ENCODE measurements at places on chromosomes 6 and 20.

- no peak overlapping the region for H3K4me3 ChIP-seq
- DNase-seq = no peak
- H3K27me3 ChIP-seq = no peaks in the 10 kb centered on the region
- H3K4me1 ChIP-seq = no peaks in the 10 kb centered on the region
- no peak overlapping the region for H3K27ac ChIP-seq
Measured at GRCh38 chr6:127907960-127908640, 7.2 kb upstream of the THEMIS start.

DNA sequence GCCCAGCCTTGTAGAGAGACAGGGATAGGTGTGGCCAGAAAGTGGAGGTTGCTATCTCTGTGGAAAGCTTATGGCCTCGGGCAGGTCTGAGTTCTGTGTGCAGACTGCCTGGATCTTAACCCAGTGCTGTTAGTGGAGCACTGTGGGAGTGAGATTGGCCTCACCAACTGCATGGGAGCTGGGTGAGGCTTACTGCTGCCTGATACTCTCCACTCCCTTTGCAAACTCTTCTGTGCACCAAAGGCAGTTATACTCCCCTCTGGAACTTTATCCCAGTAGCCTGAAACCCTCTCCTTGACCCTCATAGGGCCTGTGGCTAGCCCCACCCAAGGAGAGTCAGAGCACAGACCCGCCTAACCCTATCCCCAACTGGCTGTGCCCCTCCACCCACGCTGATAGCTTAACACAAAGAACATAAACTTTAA, 41.4 kb upstream of the PKIB start:
- no peak overlapping the region for H3K27ac ChIP-seq
- peaks cover 7% of the 10 kb centered on the region for H3K27me3 ChIP-seq
- H3K4me1 ChIP-seq = no peaks in the 10 kb centered on the region
- no peak overlapping the region for H3K4me3 ChIP-seq
- DNase-seq = no peak
- no peaks in the 10 kb centered on the region for H3K36me3 ChIP-seq

DNA sequence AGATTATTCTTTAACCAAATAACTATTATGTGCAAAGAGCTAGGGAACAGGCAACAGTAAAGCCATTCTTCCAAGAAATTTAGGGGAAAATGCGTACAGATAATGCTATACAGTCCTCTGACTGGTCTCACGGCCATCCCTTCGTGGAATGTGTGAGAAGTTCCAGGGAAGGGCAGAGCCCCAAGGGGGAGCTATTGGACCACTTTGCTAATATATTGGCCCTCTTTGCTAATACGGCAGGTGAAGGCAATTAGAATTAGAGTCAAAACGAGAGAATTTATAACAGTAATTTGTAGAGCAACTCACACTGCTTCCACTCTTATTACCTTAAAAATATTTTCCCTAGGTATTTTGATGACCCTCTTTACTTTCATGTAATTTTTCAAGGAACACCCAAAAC, 140.4 kb downstream of the IMPG1 start:
- H3K36me3 ChIP-seq = no peaks in the 10 kb centered on the region
- DNase-seq = no peak
- peaks cover 16% of the 10 kb centered on the region for H3K27me3 ChIP-seq
- H3K4me1 ChIP-seq = peaks cover 8% of the 10 kb centered on the region
- no peak overlapping the region for H3K27ac ChIP-seq
- H3K4me3 ChIP-seq = no peak overlapping the region

DNA sequence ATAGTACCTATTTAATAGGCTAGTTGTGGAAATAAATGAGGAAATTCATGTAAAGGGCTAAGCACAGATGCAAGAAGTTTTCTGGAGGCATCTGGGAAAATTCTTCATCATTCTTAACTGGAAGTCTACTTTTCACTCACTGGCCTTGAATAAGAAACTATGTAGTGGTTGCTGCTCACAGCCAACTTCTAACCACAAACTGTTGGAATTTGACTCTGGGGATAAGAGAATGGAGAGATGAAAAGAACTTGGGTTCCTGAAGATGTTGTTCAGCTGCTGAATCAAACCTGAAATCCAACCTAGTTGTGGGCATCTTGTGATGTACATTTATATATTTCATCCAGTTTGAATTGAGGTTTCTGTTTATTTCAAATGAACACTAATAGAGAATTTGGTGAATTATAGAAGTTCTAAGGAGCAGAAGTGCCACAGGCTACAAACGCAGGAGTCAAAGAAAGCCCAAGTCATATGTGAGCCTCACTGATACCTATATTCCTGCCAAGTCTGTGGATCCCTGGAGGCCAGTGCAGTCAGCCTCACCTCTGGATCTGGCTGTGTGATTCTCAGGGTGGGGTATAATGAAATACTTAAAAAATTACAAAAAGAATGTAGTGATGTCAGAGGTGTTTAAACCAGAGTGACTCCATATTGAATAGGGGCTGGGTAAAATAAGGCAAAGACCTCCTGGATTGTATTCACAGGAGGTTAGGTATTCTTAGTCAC, 18.7 kb upstream of the MEI4 start:
- H3K4me1 ChIP-seq = no peaks in the 10 kb centered on the region
- no peak overlapping the region for H3K4me3 ChIP-seq
- DNase-seq = no peak
- H3K27me3 ChIP-seq = no peaks in the 10 kb centered on the region
- H3K27ac ChIP-seq = no peak overlapping the region

DNA sequence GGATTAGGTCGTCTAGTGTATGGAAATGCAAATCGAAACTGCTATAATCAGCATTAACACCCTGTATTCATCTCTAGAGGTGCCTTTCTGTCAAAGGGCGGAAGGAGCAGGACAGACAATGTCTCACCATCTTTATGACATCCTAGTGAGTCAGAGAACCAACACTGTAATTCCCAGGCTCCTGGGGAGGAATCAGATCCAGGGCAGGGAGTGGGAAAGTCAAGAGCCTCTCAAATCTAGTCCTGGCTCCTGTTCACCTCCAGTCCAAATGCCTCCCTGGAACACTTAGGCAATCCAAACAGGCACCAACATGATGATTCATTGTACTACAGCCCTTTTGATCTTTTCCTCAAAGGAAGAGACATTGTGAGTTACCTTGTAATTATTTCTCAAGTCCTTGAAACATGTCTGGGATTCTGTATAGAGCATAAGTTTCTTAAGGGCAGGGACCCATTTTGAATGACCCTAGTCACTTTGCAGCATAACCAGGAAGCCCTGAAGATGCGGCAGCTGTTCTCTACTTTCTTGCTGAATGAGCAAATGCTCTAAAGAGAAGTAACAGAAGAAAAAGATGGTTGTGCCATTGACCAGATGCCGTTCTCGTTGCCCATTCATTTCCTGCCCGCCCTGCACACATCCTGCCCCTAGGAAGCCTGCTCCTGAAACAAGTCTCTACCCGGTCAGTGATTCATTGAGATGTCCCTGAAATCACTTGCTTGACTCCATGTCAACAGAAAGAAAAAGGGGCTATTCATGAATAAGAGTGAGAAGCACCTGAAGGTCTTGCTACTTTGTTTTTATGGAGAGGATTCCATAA, 112.8 kb upstream of the JARID2 start:
- H3K4me3 ChIP-seq = no peak overlapping the region
- H3K27ac ChIP-seq = no peak overlapping the region
- no peak for DNase-seq
- H3K4me1 ChIP-seq = peaks cover 13% of the 10 kb centered on the region
- H3K36me3 ChIP-seq = no peaks in the 10 kb centered on the region
- H3K27me3 ChIP-seq = no peaks in the 10 kb centered on the region

All from activated B cell treated with CpG ODN at 0.5 μM for 24 hours (primary cell).